ENCODE measurements at places on chromosomes 5 and 9.
A peak's percentile ranks its signal among the peaks of the same experiment; 100 is the strongest.

- no peak for DNase-seq
These were observed 7.0 kb upstream of the CARD19 start for GRCh38 chr9:93089024-93089423.

GRCh38 chr5:178350361-178351220 is 118.0 kb upstream of the PHYKPL start:
- DNase-seq: no peak

- no peak for DNase-seq
These were observed 72.5 kb upstream of the PCA3 start for GRCh38 chr9:76691517-76692313.

DNA sequence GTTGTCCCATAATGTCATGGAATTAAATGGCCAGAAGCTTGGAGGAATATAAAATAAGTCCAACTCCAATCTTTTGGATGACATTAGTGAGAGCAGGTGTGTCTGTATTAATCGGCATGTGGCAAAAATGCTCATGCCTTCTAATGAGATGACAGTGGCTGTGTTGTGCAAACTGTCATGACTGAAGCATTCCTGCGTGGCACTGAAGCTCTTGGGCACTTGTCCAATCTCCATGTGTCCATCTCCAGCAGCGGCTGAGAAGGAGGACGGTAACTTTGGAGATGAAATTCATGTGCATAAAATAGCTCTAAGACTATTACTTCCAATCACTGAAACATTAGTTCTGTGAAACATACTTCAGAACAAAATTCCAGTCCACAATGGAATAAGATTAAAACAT is 697.5 kb upstream of the GRAMD2B start:
- DNase-seq: no peak

- no peak for DNase-seq
These were observed 384.9 kb downstream of the NFIB start for GRCh38 chr9:13929013-13929412.

DNA sequence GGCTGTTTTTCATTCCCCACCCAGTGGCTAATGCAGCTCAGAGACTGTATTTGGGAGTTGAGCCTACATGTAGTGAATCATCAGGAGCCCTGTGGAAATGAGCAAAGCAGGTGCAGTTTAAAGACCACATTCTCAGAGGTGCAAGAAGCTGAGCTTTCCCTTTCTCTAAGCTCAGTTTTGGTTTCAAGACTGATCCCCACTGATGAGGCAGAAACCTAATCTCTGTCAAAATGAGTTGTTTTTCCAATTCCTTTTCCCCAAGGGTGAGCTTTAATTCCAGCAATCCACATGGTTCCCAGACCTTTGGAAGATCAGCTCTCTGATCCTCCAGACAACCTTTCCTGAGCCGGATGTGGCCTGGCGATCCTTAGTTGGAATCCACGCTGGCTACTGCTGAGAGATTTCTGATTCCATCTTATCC is 420.5 kb downstream of the EBF1 start:
- no peak for DNase-seq

DNA sequence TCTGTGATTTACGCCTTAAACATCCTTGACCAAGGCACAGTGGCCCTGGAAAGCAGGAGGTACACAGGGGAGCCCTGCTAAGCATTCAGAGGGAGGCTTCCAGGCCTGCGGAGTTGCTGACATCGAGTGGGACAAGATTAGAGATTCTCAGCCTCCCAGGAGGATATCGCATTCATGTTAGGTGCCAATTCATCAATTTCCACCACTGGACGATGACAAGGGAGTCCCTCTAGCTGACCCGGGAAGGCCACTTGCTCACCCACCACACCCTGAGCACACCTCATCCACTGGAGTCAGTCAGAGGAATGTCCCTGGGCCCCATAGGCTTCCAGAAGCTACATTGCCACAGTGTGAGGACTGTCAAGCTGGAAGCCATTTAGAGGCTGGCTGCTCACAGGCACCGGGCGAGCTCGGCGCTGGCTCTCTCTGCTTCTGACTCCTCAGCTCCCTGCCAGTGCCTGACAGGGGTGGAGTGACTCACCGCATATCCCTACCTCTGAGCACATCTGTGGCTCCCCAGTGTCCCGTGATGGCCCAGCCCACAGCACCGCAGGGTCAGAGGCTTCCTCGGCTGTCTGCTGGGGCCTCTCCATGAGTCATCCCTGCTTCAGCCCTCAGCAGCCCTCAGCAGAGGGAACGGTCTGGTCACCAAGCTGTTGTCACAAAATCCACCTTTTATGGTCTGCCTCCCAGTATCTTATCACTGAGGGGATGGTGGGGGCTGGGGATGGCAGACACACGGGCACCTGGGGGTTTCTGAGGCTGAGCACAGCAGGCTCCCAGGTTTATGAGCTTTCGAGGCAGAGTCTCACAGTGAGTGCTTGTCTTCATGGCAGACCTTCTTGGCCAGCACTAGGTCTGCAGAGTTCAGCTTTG is 117.5 kb downstream of the ZNF608 start:
- DNase-seq: no peak

- DNase-seq: no peak
These were observed 288.2 kb upstream of the MAP3K1 start for GRCh38 chr5:56527174-56527573.

DNA sequence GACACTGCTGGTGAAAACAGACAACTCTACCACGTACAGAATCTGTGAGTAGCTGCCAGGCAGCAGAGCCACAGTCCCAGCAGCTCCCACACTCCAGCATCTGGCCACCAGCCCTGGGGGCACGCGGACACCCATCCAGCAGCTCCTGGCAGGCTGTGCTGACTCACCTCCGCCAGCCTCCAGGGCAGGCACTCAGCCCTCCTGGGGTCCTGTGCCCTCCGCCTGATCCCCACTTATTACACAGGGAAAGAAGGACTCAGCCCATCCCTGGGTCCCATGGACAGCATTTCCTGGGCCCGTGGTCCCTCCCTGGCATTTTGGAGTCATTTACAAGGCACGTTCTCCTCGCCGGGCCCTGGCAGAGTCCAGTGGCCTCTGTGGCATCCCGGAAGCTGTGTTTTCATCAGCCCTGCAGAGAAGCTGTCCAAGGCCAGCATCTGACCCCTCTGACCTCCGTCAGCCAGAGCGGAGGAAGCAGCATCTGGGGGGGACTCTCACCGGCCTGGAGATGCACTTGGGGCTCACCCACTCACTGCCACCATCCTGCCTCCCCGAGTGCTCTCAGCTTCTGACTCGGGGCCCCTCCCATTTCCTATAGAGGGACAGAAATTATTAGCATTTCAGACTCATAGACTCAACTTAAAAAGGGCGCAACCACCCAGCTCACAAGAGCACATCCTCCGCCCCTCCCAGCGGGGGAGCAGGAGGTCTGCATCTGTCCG is 21.6 kb downstream of the PAEP start:
- DNase-seq: no peak

GRCh38 chr5:77774981-77775789 is 954 bp downstream of the TBCA start:
- no peak for DNase-seq

GRCh38 chr9:93309889-93310425 is 126.0 kb downstream of the WNK2 start:
- no peak for DNase-seq

DNA sequence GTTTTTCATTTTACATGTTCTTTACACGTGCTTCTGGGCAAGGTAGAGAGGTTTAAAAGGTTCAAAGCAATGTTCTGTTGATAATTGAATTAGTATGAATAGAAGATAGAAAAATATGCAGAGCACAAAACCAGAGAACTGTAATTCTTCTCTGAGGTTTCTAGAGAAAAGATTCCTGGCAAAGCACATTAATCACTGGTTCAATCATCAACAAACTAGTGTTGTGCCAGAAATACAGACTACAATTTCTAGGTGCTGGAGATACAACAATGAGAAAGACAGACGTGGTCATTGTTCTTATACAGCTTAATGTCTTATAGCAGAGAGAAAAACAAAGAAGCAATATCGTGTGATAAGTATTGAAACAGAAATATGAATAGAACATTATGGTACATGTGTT is 25.5 kb downstream of the MEGF9 start:
- DNase-seq: no peak

- DNase-seq: no peak
These were observed 823.2 kb downstream of the TLE1 start for GRCh38 chr9:80866121-80866520.

GRCh38 chr9:114503522-114504340 is 1.5 kb downstream of the WHRN start:
- no peak for DNase-seq

DNA sequence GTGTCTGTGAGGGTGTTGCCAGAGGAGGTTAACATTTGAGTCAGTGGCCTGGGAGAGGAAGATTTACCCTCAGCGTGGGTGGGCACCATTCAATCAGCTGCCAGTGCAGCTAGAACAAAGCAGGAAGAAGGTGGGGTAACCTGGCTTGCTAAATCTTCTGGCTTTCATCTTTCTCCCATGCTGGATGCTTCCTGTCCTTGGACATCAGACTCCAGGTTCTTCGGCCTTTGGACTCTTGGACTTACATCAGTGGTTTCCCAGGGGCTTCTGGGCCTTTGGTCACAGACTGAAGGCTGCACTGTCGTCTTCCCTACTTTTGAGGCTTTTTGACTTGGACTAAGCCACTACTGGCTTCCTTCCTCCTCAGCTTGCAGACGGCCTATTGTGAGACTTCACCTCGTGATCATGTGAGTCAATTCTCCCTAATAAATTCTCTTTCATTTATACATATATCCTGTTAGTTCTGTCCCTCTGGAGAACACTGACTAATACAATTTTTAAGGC is 38.1 kb downstream of the PBX3 start:
- peak; percentile 21 for DNase-seq

- no peak for DNase-seq
These were observed 106.5 kb downstream of the THBS4 start for GRCh38 chr5:80141681-80142080.

- DNase-seq: no peak
These were observed 170.5 kb downstream of the GABRB2 start for GRCh38 chr5:161376034-161376433.

GRCh38 chr9:81716409-81716808 is 27.1 kb upstream of the TLE1 start:
- no peak for DNase-seq

DNA sequence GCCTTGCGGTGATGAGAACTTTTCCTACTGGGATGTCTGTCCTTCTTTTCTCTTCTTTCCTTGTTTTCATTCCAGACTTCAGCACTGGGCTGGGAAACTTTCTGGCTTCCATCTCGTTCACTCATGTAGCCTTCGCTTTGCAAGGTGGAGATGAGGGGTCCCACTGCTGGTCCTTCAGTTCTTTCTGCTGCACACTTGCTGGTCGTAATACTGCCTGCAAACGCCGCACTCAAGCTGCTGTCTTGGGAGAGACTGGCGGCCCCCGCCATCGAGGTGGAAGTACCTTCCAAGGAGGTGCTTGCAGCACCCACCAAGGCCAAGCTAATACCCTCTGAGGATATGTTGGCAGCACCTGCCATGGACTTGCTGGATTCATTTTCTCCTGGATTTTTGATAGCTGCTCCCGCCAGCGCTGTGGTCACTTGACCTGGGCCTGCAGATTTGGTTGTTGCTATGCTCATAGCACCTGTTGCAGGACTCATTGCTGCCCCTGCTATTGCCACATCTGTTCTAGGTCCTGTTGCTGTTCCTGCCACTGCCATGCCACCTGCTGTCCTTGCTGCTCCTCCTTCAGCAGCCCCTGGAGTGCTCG is 3.0 kb downstream of the GARIN3 start:
- DNase-seq: no peak

DNA sequence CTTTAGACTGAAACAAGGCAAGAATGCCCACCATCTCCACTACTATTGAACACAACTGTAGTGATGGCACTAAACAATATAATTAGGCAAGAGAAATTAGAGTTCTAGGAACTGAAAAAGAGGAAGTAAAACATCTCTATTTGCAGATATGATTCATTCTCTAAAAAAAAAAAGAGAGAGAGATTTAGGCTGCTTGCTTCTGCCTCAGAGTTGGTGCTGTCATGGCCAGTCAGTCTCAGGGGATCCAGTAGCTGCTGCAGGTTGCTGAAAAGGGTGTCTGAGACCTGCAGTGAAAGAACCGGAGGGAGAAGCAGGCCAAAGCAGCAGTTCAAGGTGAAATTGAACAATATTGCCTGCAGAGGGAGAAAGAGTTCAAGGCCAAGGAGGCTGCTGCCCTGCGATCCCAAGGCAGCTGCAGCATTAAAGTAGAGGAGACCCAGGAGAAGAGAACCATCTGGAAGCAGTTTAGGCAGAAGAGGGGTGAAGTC is 72.5 kb downstream of the AP3B1 start:
- DNase-seq: no peak

- no peak for DNase-seq
These were observed 37.8 kb upstream of the ANKRD34B start for GRCh38 chr5:80607832-80608231.

DNA sequence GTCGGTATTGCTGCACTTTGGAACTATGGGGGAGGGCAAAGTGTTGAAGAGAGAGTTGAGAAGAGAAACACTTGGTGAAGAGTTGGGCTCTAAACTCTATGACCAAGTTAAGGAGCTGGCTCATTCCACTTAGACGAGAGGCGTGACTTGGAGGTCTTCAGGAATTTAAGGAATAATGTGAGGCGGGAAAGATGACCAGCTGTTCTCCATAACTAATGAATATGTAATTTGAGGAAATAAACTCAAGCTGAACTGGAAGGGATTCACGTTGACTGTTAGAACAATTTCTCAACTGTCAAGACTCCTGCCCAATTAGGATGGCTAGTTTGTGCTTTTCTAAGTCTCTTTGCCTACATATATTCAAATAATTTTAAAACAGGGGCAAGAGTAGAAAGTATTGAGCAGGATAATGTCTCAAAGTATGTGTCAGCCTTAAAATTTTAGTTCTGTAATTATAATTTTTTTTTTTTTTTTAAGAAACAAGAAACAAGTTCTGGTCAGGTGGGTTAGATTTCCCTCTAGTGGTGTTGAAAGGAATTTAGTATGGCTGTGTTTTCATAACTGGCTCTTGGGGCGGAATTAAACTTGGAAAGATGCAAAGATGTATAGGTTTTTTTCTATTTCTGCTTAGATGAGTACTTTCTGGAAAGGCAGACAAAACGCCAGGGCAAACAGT is 33.4 kb downstream of the TMEM252 start:
- DNase-seq: no peak

DNA sequence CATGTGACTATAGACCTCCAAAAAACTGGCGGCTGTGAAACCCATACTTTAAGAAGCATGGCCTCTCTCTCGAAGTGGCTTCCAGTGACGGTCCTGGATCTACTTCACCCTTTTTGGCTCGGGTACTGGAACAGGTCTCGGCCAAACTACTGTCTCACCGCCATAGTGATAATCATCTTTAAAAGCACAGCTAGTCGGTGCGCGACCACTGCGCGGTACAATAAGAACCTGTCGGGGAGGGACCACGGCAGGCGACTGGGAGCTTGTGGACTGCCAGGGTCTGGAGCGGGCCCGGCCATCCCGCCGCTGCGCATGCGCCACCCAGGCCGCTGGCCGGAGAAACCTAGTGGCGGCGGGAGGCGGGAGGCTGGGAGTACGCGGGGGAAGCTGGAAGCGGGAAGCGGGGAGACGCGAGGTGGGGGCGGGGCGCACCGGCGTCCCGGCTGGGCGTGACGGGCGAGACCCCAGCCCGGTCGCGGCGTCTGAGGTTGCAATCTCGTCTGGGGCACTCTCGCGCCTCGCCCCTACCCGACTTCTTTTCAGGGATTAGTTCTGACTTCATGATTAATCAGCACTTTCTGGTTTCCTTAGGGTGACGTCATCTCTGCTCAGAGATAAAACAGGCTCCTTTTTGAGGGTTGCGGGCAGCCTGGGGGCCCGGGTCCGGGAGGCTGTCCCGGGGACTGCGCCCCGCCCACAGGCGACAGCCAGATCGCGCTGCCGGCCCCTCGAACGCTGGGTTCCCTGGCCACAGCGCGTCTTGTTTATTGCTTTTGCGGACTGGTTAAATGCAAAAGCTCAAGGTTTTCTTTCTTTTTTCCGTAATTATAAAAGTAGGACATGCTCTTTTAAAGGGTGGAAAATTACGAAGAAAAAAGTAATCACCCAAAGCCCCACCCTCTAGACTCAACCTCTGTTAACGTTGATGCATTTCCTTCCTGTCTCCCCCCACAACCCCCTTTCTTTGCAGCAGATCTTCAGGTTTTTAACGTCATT is 266.8 kb downstream of the CWC27 start:
- DNase-seq: peak; percentile 73
